ENCODE measurements at places on chromosomes 2 and 18.

DNA sequence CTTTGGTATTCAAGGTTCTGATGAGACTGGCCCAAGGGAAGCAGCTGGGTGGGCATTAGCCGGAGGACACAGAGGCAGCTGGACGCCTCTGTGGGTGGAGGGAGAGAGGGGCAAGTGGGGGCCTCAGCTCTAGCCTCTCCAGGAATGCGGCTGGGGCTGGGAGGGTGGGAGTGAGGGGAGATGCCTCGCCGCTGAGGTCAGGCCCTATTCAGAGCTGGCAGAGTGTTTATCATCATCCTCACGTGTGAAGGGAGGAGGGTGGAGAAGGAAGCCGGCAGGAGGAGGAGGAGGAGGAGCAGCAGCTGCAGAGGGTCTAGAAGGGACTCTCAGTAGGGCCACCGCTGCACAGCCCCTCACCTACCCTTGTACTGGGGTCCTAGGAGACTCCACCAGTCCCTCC is 43.1 kb downstream of the TNS1 start:
- no peak for DNase-seq

GRCh38 chr2:47738331-47738730 is 44.6 kb upstream of the MSH6 start:
- DNase-seq, result no peak

DNA sequence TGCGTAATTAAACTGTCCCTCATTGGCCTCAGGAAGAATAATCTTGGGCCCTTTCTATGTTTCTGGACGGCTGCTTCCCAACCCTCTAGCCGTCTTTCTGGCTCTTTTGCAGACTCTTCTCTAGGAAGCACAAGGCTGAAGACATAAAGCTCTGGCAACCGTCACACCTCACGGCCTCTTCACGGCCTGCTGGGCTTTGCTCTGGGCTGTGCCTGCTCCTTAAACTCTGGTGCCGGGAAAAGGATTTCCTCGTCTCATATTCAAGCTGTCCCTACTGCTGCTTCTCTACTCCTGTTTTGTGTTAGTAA is 36.0 kb upstream of the WIPF1 start:
- DNase-seq, result no peak

GRCh38 chr2:84972207-84972783 is 1.3 kb downstream of the KCMF1 start:
- no peak for DNase-seq

DNA sequence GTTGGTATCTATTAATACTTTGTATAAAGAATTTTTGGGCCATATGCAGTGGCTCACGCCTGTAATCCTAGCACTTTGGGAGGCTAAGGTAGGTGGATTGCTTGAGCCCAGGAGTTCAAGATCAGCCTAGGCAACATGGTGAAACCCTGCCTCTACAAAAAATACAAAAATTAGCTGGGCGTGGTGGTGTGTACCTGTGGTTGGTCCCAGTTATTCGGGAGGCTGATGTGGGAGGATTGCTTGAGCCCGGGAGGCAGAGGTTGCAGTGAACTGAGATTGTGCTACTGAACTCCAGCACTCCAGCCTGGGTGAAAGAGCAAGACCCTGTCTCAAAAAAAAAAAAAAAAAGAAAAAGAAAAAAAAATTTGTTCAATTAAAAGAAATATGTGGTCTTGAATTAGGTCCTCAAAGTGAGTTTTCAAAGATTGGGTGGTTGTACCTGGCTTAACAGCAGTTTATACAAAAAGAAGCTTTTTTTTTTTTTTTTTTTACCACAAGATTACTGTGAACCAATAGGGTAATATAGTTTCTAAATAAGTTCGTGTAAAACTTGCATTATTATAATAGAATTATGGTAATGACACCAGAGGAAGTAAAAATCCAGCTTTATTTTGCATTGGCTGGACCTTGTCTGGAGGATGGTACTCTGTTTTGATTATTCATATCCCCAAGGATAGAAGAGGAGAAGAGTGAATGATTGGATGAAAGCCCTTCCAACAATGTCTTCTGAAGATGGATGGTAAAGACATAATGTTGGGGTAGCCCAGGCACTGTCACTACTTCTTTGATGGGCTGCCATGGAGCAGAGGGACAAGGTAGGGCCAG is 210.3 kb downstream of the MYCN start:
- DNase-seq, result no peak

DNA sequence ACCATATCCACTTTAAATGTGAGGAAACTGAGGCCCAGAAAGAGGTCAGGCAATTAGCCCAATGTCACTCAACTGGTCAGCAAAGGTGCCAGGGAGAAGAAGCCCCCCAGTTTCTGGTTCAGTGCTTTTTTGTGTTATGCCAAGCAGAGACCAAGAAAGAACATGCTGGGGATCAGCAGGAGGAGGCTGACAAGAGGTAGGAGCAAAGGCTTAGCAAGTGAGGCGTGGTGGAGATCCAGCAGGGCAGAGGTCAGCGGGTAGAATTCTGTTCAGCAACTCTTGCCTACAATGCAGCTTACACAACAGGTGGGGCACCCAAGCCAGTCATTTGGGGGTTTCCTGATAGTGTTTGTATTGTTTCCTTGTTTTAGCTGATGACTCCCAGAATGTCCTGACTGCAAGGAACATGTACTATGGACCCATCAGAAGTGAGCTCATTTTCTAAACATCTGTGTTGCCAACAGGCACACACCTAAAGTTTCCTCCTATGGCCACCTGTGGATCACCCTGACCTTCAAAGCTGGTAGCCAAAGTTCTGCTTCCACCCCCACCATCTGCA is 28.2 kb downstream of the LPIN2 start:
- no peak for DNase-seq

DNA sequence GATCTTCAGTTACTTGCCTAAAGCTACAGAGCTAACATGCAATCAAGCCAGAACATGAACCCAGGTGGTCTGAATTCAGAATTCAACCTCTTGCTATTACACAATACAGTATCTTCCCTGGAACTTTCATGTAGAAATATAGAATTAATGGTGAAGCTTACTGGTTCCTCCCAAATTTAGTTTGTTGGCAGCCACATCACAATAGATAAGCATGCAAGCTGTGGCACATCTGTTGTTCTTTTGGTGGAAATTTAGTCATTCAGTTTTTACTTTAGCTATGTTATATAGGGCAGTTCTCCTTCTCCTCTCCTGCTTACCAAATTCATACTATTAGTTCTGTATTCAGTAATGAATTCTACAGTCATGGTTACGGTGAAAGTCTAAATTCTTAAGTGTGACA is 101.0 kb upstream of the RNF152 start:
- no peak for DNase-seq

DNA sequence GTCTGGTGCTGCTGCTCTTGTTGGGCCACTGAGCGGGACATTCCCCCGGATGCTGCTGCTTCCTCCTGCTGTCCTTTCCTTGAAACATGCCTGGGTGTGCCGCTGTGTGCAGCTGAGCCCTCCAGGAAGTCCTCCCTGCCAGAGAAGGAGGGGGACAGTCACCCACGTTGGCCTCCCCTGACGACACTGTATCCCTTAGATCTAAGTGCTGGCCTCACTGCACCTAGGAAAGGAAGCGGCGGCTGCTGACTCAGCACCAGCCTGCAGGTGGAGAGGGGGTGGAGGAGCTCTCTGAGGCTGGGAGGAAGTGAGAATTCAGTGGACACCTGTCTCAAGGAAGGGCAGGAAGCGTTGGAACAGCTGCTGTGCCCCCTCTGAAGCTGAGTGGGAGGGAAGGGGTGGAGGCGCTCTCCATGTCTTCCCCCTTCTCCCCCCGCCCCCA is 239.8 kb downstream of the HAUS1 start:
- no peak for DNase-seq

DNA sequence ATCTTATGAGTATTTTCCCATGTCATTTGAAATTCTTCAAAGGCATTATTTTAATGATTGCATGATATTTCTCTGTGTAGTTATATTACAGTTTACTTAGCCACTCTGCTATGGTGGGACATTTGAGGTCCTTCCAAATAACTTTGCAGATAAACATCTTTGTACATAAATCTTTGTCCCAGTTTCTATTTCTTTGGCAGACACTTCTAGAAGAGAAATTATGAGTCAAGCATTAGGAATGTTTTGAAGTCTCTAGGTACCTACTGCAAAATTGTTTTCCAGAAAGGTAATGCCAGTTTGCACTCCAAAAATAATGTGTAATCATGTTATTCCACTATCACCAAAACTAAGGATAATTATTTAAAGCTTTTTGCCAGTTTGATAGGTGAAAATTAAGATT is 149.7 kb downstream of the EN1 start:
- no peak for DNase-seq

DNA sequence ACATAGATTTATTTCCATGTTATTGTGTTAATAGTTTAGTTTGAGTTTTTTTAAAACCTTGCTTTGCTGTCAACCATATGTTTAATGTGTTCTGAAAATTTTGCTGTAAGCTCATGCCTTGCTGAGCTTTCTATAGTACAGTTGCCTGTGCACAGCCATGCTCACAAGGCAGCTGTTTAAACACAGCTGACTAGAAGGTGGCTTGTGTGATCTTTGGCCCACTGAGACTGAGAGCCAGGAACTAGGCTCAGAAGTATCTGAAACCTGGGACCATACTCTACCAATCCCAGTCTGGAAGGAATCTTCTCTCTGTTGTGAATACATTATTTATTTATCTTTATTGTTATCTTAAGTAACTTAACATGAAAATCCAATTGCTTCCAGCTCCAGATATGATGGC is 350.5 kb downstream of the KIAA1328 start:
- DNase-seq, result no peak

All from stimulated activated CD4-positive, alpha-beta T cell treated with anti-CD3 and anti-CD28 coated beads, Interleukin-1b, Interleukin-23, amount 100 ng/mL, for 1 hour (primary cell).